ENCODE measurements at places on chromosomes 2 and 18.
A peak's percentile ranks its signal among the peaks of the same experiment; 100 is the strongest.

DNA sequence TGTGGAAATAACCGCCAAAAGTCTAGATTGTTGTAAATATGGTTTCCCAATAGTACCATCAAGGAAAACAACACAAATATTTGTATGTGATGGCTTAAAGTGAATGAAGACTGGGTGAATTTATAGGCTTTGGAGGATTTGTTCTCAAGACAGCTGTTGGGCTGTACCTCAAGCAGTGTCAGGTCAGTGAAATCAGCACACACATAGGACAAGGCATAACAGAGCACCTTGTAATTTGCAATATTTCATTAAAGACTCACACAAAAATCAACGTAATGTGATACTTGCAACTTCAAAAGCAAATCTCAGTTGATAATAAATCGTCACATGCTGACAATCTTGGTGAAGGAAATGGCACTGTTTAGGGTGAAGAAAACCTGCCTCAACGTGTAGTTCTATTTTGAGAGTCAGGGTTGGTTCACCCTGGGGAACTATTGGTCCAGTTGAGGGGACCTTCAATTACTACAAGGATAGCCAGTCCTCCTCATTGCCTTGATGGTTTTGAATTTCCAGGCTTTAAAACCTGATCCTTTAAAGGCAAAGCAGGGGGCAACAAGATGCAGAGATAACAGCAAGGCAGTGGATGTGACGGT, 126.8 kb upstream of the ST6GAL2 start:
- H3K27ac ChIP-seq, result no peak overlapping the region
- no peak for DNase-seq
- no peaks in the 10 kb centered on the region for H3K4me1 ChIP-seq
- no peaks in the 10 kb centered on the region for H3K36me3 ChIP-seq
- no peak overlapping the region for H3K4me3 ChIP-seq

GRCh38 chr2:235661167-235661937, 167.5 kb downstream of the AGAP1 start:
- H3K4me1 ChIP-seq, result peaks cover 30% of the 10 kb centered on the region
- no peaks in the 10 kb centered on the region for H3K27me3 ChIP-seq
- no peak for DNase-seq
- no peak overlapping the region for H3K4me3 ChIP-seq

DNA sequence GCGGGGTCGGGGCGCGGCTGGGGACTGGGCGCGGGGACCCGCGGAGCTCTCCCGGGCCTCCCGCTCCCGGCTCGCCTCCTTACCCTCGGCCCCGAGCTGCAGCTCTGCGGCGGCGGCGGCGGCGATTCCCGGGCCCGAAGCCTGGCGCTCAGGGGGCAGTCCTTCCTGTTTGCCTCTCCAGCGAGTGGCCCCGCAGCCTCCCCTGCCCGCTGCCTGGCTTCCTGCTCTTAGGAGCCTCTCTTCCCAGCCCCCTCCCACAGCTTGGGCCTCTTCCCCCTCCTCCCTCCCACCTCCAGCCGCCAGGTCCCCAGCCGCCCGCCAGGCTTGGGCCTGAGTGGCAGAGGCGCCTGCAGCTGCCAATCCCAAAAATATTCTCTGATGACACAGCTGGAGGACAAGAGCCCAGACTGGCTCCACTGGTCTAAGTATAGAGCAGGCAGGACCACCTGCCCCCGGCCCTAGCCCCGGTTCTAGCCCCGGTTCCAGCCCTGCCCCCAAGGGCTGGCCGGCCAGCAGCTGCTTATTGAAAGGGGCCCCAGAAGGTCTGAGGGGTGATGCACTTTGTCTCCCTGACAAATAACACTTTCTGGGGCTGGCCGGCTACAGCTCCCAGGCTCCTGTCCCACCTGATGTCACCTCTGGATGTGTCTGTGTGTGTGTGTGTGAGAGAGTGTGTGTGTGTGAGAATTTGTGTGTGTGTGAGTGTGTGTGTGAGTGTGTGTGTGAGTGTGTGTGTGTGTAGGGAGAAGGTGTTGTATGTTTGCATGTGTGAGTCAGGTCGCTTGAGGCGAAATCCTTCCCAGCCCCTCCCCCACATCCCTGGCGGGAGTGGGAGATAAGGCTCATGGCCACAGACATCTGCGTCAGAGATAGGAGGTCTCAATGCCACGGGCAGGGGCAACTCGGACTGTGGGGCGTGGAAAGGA, at the start of gene OBSL1:
Gene OBSL1, minus strand, starts transcription at position 229 of the 926 bp plus-strand sequence. CDS start 307 bp downstream, outside the sequence.
- DNase-seq, result peak; percentile 73
- H3K27me3 ChIP-seq, result peaks cover 20% of the 10 kb centered on the region
- peaks cover 20% of the 10 kb centered on the region for H3K4me1 ChIP-seq
- H3K4me3 ChIP-seq, result peak within 1 kb of the TSS; percentile 77
- peak within 1 kb of the TSS; percentile 39 for H3K27ac ChIP-seq

GRCh38 chr2:28252311-28252710, 140.3 kb upstream of the FOSL2 start:
- no peak overlapping the region for H3K27ac ChIP-seq
- peaks cover 4% of the 10 kb centered on the region for H3K4me1 ChIP-seq
- no peaks in the 10 kb centered on the region for H3K27me3 ChIP-seq
- H3K36me3 ChIP-seq, result no peaks in the 10 kb centered on the region

DNA sequence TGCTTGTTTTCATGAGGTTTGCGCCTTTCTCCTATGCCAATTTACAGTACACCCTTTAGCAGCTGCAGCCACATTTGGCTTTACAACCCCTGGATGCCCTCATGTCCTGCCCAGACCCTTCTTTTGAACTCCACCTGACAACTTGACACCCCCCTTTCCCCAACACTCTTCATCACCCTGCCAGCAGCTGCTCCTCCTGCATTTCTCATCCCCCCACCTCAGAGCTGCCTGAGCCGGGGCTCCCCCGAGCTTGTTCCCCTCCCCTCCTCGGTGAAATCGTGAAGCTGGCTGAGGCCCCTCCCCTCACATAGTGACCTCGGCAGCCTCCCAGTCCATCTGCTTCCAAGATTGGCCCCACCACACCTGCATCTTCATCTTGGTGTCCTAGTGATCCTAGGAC, 40.5 kb downstream of the LRRFIP1 start:
- no peak overlapping the region for H3K27ac ChIP-seq
- H3K27me3 ChIP-seq, result no peaks in the 10 kb centered on the region
- peaks cover 26% of the 10 kb centered on the region for H3K4me1 ChIP-seq
- DNase-seq, result no peak
- H3K4me3 ChIP-seq, result no peak overlapping the region

DNA sequence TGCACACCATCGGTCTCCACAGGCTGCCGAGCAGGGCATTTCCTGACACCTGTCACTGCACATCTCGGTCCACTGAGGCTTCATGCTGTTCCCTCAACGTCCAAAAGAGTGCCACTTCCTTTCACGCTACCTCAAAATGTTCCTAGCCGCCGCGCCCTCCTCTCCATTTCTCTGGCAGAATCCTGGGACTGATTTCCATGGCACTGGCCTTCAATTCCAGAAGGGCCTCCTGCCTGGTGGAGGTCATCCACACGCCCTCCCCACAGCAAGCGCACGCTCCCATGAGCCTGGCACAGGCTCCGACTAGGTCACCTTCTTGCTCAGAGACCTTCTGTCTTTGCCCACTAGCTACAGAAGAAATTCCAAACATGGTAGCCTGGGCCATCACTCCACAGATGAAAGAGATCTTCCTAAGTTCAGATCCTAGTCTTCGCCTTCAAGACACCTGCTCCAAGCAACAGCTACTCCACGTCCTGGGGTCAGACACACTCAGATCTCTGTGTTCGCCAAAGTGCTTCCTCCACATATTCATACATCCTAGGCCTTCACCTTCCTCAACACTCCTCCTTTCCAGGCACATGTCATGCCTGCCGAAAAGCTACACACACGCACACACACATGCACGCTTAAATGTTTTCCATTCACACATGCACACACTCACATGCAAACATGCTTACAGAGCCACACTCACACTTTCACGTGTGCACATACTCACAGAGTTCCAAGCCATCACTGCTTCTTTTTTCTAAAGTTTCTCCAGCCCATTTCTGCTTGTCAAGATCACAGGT, 94.0 kb downstream of the PXDN start:
- H3K27ac ChIP-seq, result peak overlapping the region; percentile 11
- no peak for DNase-seq
- peaks cover 54% of the 10 kb centered on the region for H3K36me3 ChIP-seq
- no peak overlapping the region for H3K4me3 ChIP-seq
- H3K27me3 ChIP-seq, result no peaks in the 10 kb centered on the region

- no peak for DNase-seq
- H3K36me3 ChIP-seq, result no peaks in the 10 kb centered on the region
- no peaks in the 10 kb centered on the region for H3K27me3 ChIP-seq
- H3K4me1 ChIP-seq, result no peaks in the 10 kb centered on the region
- H3K4me3 ChIP-seq, result no peak overlapping the region
- no peak overlapping the region for H3K27ac ChIP-seq
Observed at GRCh38 chr18:78727877-78728783, 251.5 kb upstream of the SALL3 start.

DNA sequence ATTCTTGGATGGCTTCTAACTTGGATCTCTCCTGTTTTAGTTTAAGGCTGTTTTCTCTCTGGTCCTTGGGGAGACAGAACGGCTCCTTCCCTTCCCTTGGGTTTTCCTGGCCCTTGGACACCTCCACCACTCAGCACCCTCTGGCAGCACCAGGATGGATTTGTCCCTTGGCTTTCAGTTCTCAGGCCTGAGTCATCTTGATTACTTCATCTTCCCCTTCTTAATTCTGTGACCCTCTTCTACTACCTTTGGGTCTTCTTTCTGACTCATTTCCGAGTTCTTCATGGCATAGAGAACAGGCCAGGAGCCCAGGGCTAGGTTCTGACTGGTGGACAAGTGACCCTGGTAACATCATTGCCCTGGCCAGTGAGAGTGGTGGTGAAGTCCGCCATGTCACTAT, 14.9 kb downstream of the IGFBP2 start:
- peaks cover 38% of the 10 kb centered on the region for H3K27me3 ChIP-seq
- H3K4me3 ChIP-seq, result no peak overlapping the region

GRCh38 chr18:23032030-23032582, 99.0 kb downstream of the RBBP8 start:
- peaks cover 2% of the 10 kb centered on the region for H3K4me1 ChIP-seq
- DNase-seq, result peak; percentile 81
- no peak overlapping the region for H3K27ac ChIP-seq
- H3K4me3 ChIP-seq, result no peak overlapping the region

- peak overlapping the region; percentile 26 for H3K4me3 ChIP-seq
- H3K36me3 ChIP-seq, result peaks cover 35% of the 10 kb centered on the region
- DNase-seq, result peak; percentile 52
- no peak overlapping the region for H3K27ac ChIP-seq
Observed at GRCh38 chr2:152627351-152627957, 89.8 kb downstream of the PRPF40A start.
